Activated CD4-positive, alpha-beta T cell treated with anti-CD3 and anti-CD28 coated beads for 1 hour (primary cell): ENCODE measurements at places on chromosomes 4 and X.

DNA sequence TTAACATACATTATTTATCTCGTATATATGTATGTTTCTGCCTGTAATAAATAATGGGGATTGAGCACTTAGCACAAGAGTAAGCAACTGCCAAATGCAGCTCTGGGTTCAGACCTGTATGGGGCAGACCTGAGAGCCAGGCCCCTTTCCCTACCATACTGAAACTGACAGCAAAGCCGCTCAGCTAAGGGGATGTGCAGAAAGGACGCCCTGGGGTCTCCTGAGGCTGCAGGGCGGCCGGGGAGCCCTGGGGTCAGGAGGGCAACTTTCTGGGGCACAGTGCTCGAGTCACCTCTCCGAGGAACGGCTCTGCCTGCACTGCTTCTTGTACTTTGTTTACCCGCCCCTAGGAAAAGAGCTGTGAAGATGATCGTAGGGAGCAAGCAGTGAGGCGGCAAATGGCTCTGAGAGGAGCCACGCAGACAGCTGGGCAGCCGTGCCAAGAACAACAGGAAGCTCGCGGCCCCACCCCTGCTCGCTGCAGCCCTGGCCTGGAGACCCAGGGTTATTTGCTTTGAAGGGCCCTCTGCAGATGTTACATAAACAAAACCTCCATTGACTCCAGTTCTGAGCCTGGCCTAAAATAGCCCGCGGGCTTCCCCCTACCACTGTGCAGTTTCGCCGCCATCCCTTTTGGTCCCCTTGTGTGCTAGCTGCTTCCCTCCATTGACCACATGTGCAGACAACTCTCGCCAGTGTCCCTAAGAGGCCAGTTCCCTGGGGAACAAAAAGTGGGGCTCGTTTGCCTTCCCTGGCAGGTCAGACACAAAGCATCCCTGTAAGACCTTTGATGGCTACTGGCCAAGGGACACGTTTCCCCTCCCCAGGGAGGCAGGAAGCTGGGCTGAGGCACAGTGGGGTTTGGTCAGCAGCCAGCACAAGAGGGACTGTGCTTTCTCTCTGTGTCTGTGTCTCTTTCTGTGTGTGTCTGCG, 111.3 kb upstream of the LNX1 start:
- no peak for DNase-seq

DNA sequence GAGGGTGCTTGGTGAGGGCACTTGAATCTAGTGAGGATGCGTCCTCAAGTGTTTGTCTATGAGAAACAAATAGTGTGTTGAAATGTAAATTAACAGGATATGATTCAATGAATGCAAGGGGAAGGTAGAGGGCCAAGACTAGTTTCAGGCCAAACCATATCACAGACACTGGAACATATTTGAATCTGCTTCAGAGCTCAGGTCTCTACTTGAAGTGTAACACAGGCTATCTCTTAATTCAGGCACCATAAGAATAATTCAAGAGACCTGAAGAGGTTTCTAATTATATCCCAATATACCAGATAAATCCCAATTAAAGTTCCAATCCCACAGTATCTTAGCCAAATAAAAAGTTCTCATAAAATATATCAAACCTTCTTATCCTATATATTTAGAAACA, 146.5 kb upstream of the INTU start:
- no peak for DNase-seq

DNA sequence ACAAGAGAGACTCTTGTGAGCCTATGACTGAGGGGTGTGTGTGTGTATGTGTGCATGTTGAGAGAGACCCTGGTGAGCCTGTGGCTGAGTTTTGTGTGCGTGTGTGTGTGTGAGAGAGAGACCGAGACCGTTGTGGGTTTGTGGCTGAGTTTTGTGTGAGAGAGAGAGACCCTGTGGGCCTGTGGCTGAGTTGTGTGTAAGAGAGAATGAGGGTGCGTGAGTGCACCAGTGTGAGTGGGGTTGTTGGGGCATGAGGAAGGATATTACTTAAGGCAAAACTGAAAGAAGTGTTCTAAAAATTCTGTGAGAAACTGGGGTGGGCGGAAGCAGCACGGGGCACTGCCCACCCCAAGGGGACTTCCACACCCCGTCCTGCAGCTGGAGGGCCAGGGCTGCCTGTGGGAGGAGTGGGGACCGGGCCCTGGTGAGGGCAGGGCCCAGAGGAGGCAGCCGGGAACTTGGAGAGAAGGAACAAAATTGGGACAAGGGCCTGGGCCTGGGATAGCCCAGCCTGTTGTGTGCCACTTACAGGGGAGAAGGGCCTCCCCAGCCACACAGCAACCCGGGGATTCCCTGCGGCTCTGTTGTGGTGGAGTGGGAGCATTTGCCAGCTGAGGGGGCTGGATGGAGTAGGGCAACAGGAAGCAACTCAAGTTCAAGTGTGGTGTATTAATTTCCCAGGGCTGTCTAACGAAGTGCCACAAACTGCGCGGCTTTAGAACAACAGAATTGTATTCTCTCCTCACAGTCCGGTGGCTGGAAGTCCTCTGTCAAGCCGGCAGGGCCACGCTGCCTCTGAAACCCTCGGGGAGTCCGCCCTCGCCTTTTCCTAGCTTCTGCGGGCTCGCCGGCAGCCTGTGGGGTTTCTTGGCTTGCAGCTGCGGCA, 22.1 kb downstream of the TMEM131L start:
- DNase-seq = peak; percentile 51

DNA sequence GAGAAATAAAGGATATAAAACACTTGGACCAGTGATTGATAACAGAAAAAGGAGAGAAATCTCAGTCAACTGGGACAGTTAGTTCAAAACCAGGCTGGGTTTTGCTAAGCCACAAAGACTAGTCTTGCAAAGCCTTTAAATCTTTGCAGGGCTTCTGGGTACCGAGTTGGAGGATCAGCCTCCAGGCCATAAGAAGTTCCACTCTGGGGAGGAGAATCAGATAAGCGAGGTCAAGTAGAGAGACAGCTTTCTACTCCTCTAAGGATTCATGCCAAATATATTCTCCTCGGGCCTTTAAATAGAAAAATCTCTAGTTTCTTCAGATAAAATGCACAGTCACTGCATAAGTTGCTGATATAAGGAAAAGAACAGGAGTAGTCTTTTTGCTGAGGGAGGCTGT, 92.7 kb downstream of the MFAP3L start:
- DNase-seq = no peak

DNA sequence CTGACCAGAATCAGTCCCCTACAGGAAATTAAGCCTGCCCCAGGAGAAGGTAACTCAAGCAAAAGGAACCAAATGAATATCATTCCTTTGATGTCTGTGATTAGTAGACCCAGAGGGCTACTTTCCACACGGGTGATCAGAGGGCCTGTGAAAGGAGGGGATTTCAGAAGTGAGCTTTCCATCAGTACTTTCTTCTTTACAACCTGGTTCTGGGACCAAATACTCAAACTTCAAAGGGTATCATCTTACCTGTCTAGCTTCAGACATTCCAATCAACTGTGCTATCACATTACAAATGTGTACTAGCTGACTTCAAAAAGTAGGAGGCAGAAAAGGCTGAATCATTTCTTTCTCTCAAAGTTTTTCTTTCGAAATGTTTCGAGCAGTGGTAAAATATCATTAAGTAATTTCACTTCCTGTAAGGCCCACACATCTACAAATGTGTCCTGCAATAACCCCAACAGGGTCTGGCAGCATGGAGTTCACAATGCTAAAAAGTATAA, 23.9 kb downstream of the ACSL4 start:
- no peak for DNase-seq

GRCh38 chrX:151563449-151563848, at the start of gene PASD1:
Gene PASD1 (plus strand): TSS chrX:151563675. CDS start chrX:151601554, 37,879 bp downstream.
- DNase-seq = no peak

- DNase-seq = no peak
Observed at GRCh38 chr4:6337331-6337935, 67.8 kb downstream of the WFS1 start.

- DNase-seq = no peak
Observed at GRCh38 chr4:128757712-128758111, 51.8 kb upstream of the JADE1 start.

GRCh38 chr4:48226199-48226598, 43.4 kb downstream of the TEC start:
- no peak for DNase-seq

DNA sequence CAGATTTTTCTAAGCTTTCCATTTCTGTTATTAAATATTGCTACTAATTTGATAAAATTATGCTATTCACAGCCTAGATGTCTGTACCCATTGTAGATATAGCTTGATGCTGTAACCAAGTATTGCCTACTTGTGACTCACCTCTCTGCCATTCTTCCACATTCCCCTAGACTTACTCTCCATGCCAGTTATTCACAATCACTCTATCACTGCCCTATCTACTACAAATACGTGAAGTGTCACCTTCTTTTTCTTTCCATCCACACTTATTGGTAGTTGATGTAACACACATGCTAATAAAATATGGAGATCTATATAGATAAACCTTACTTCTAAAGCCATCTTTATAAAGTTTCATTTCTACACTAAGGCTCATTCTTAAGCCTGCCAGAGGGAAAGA, 179.4 kb upstream of the PACRGL start:
- no peak for DNase-seq

GRCh38 chr4:7187168-7187535, 5.2 kb upstream of the SORCS2 start:
- DNase-seq = no peak

DNA sequence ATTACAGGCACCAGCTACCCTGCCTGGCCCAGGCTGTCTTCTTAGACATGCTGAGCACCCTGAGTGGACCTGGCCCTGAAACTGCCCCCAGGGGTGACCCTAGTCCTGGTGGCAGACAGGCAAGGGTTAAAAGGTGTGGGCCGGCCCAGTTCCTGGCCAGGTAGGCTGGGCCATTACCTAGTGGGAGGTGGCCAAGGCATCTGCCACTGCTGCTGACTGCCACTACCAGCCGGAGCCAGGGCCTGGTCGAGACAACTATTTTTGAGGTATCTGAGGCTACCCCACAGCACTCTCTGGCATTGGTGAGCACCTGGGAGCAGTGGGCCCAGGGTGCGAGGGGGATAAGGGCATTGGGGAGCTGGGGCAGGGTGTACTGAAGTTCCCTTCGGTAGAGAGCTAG, at the start of gene CCDC120:
Gene CCDC120 (plus strand): TSS at position 206 of the 400 bp plus-strand sequence. CDS start 3,043 bp downstream, outside the sequence.
- no peak for DNase-seq

DNA sequence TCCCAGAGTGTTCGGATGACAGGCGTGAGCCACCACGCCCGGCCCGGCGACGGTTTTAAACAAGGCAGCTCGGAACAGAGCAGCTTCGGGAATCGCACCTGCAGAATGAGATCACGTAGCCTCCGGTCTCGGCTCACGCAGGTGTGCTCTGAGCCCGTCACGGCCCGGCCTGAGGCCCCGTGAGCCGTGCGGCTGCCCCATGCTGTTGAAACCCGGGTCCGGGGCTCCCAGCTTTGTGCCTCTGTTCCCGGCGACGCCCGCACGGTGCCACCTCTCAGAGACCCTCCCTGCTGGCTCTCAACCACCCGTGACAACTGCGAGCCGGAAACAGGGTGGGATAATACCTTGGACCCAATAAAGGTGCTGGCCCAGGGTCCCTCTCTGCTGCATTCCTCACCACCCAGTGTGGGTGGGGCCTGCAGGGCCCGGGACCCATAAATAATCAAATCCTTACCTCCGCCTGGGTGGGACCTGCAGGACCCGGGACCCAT, 13.4 kb upstream of the PLCXD1 start:
- DNase-seq = no peak

- no peak for DNase-seq
Observed at GRCh38 chrX:19639056-19639455, 123.7 kb upstream of the MAP3K15 start.

GRCh38 chr4:124321364-124321763, 391.2 kb downstream of the ANKRD50 start:
- no peak for DNase-seq

GRCh38 chr4:12126474-12126873, 697.8 kb upstream of the HS3ST1 start:
- no peak for DNase-seq

- no peak for DNase-seq
Observed at GRCh38 chr4:126895988-126896570, 736.7 kb upstream of the INTU start.

DNA sequence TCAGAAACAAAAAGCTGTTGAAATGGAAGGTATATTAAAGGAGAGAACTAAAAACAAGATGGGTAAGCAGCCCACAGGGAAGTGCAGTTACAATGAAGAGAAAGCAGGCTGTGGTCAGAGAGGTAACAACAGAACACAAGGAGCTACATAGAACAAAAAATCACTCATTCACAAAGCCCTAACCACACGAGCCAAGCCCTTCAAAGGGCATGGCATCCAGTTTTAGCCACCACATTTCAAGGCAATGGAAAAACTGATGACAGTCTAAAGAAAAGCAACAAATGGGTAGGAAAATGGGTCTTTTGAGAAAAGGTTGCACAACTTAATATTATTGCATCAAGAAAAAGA, 37.5 kb downstream of the KDR start:
- no peak for DNase-seq

GRCh38 chr4:156623376-156623775, 348.2 kb downstream of the PDGFC start:
- DNase-seq = no peak

GRCh38 chrX:15877380-15877779, 22.8 kb upstream of the AP1S2 start:
- no peak for DNase-seq

GRCh38 chr4:85672116-85672515, 197.2 kb downstream of the ARHGAP24 start:
- no peak for DNase-seq

DNA sequence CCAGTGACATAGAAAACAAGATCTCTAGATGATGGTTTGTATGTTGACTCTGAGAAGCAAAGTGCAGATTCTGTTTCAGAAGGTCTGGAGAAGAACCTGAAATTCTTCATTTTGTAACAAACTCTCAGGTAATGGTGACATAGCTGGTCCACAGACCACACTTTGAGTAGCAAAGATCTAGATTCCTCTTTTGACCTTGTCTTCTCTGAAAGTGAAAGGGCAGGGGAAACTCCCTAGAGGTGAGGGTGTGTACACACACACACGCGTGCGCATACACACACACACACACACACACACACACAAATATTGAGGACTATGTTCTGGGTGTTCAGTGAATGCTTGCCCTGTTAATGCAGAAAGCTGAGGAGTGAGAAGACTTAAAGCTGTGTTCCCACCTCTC, 110.1 kb downstream of the NHSL2 start:
- DNase-seq = no peak

- DNase-seq = no peak
Observed at GRCh38 chrX:100871594-100872560, 2.3 kb downstream of the NOX1 start.

GRCh38 chr4:143531380-143531779, 17.9 kb downstream of the SMARCA5 start:
- DNase-seq = no peak

- DNase-seq = no peak
Observed at GRCh38 chr4:24589448-24589847, 5.1 kb upstream of the DHX15 start.

DNA sequence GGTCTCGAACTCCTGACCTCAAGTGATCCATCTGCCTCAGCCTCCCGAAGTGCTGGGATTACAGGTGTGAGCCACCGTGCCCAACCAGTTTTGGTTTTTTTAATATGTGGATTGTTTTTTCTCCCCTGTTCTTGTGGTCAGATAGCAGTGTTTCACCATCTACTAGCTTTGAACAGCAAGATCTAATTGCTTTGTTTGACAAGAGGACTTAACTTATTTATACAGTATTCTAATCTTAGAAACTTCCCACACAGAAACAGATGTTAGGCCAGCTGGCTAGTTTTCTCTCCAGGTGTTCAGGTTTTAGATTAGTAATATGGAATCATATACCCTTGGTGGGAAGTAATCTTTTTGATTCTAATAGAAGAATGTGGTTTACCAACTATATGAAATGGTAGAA, 12.9 kb downstream of the ING2 start:
- no peak for DNase-seq

- DNase-seq = no peak
Observed at GRCh38 chr4:88130544-88131305, 27.7 kb downstream of the ABCG2 start.
